ENCODE measurements at places on chromosomes 16 and 17.

GRCh38 chr17:4155980-4156620 lies 13.1 kb downstream of the CYB5D2 start:
- DNase-seq: no peak

DNA sequence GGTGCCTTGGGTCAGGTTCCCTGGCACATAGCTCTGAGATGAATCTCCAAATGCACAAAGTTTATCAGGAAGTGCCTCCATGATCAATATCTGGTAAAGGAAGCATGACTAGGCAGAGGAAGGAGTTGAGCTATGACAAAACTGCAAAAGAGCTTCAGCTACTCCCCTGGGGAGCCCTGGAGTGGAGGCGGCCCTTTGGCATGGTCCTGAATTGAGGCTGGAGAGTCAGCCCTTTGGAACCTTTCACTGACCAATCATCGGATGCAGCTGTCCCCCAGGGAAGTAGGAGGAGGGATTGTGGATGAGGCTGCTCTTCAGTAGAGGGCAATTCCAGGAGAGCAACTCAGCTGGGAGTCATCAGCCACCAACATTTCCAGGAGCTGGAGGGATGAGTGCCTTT lies 46.1 kb upstream of the NLRP1 start:
- DNase-seq: no peak

GRCh38 chr17:79478841-79479240 lies 132.0 kb downstream of the RBFOX3 start:
- no peak for DNase-seq

- DNase-seq: peak; percentile 94
These were observed 58.3 kb downstream of the B9D1 start for GRCh38 chr17:19304209-19304608.

DNA sequence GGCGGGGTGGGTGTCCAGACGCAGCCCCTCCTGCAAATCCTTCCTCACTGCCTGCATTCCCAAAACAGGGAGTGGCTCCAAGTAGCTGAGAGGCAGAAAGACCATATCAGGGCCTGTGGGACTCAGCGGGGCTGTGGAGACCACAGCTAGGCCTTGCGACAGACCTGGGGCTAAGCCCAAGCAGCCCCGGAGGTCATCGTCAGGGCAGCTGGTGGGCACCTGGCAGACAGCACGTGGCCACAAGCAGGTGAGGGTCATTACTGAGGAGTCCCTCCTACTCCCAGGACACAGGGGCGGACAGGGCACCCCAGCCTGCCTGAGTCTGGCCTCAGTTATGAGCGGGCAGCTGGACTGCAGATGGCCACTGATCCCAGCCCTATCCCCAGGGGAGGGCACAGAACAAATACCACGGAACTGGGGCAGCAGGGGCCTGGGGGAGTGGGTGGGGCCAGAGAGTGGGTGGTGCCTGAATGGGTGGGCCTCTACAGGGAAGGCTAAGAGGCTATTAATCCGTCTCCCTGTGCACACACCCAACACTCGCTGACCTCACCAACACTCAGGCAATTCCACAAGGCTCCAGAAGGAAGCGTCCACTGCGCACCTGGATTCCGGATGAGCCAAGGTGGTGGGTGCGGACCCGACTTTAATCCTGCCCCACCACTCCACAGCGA lies 8.5 kb downstream of the HS3ST6 start:
- DNase-seq: peak; percentile 17

- peak; percentile 18 for DNase-seq
These were observed 8.2 kb upstream of the BRD7 start for GRCh38 chr16:50377001-50377400.

DNA sequence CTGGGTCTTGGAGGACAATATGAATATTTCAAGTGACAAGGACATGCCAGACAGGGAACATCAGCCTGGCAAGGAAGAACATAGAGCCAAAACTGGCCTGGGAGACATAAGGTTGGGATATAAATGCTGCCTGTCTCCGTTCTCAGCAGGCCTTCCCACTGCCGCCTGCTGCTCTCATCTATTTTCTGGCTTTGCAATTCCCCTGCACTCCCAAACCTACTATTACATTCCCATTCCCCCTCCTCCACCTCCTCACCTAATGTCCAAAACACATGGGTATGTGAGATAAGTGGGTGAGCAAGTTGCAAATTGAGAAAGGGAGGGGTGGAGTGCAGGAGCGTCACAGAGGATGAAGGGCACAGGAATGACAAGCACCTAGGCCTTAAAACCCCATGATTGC lies 244.3 kb upstream of the CDH8 start:
- no peak for DNase-seq

DNA sequence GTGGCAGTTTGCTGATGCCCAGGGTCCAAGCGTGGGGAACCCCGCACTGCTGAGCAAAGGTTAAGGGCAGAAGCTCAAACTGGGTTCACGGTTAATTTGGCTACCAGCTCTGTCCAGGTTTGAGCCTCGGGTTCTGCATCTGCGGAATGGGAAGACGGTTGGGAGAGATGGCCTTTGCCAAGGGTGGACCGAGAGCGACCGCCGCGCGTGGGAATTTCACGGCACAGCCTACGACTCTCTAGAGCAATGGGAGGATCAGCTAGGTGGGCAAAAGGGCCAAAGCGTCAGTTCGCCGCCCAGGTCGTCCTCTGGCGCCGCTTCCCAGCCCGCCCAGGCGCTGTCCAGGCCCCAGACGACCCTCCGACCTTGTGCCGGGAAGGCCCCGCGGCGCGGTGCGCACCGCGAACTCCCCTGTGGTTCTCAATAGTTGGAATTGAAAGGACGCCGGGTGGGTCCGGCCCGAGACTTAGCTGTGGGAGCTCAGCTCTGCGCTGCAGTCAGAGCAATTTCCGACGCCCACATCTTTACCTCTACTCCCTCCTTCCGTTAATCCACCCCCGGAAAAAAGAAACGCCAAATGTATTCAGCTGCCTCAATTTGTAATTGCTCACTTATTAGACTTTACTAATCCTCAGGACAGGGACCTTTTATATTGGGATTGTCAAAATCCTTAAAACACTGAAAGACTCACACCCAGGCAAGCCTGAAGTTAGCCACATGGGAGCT lies 2.5 kb upstream of the HS3ST3B1 start:
- DNase-seq: no peak

- no peak for DNase-seq
These were observed 1.2 kb upstream of the TMEM204 start for GRCh38 chr16:1532081-1532760.

DNA sequence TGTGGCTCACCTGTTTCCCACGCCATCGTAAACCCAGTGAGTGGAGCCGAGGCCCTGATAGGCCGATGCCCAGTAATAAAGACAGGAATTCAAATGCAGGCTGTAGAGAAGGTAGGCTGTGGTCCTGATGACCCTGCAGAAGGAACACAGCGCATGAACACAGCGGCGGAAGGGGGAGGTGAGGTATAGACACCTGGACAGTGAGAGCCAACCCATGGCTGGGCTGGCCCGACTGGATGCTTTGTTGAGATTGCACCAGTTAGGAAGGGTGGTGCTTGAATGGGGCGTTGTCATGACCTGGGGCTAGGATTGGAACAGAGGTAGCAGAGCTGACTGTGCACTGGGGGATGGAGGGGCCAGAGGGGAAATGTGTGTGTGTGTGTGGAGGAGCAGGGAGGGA lies 59.2 kb downstream of the CNGB1 start:
- no peak for DNase-seq

GRCh38 chr16:17348042-17348783 lies 122.5 kb downstream of the XYLT1 start:
- DNase-seq: no peak

- DNase-seq: no peak
These were observed 9.3 kb downstream of the BBS2 start for GRCh38 chr16:56510544-56510943.

DNA sequence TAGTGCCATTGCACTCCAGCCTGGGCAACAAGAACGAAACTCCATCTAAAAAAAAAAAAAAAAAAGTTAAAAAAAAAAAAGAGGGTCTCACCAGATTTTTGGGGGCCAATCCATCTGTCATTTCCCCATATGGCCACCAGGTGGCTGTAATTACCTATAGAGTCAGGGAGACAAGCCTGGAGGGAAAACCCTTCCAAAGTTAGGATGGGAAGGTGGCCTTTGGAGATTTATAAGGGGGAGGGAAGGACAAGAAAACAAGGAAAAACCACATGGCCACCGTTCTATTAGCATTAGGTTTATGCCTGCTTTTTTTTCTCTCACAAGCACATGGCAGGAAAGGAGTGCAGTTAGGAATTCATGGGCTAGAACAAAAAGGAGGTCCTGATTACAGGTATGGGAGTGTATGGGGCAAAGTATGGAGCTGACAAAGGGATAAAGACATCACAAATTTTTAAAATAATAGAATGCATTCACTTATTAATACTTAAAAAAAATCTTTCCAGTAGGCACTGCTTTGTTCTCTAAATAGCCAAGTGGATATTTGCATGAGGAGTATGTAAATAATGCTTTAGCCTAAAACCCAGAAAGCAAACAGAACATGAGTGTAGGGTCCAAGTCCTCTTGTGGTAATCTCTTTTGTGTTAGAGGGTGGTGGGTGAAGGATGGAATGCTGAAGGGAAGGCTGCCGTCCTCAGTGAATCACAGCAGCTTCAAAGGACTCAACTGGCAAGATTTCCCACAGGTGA lies 5.1 kb downstream of the CYB5D1 start:
- DNase-seq: peak; percentile 5

DNA sequence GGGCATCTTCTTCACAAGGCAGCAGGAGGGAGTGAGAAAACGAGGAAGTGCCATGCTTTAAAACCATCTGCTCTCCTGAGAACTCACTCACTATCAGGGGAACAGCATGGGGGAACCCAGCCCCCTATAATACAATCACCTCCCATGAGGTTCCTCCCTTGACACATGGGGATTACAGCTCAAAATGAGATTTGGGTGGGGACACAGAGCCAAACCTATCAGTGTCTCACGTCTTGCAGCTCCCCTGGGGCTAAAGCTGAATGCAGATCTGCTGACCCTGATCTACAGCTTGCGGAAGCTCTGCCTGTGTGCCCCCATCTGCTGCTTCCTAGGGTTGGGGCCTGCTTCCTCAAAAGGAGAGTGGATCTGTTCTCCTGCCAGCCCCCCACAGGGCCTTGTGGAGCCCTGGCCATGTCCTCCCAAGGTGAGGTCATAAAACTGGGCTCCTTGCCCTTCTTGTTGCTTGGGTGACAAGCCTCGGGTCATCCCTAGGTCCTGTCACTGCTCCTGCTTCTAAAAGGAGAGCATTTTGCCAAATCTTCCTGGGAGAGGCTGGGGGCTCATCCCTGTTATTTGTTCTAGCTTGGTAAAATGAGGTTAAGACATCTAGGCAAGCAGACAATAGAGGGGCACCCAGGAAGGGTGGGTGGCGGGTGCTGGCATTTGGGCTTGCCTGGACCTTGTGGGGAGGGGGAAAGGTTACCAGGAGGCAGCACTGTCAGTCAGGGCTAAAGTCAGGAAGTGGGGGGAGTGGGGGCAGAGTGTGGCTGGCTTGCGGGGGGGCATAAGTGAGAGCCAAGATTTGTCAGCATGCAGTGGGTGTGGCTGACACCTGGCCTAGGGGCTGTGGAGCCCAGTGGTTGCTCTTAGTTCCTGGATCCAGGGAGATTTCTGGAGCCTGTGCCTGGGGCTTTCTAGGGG lies 16.0 kb downstream of the KRT33A start:
- DNase-seq: peak; percentile 57

DNA sequence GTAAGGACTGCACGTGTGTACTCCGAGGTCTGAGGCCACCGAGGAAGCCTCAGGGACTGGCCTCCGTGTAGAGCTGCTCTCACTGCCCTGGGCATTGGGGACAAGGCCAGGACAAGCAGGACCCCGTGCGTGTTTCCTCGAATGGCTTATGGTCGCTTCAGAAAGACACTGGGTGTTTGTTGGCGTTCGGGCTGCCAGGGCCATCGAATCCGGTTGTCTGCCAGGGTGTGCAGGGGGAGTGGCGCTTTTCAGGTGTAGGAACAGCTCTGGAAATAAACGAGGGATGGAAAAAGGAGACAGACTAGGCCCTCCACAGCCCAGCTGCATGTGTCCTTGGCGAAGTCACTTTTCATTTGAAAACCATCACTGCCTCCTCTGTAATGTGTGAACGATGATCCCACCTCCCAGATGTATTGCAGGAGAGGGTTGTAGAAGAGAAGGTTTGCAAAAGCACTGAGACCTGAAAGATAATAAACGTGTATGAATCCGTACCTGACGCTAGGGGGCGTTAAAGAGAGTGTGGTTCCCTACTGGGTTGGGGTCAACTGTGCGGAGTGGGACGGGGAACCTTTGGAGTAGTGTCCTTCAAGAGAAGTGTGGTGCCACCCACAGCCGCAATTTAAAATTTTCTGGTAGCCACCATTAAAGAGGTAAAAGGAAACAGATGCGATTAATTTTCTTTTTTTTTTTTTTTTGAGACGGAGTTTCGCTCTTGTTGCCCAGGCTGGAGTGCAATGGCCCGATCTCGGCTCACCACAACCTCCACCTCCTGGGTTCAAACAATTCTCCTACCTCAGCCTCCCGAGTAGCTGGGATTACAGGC lies 2.1 kb upstream of the ZSCAN10 start:
- DNase-seq: peak; percentile 70
